ENCODE measurements at places on chromosomes 1 and 21.

DNA sequence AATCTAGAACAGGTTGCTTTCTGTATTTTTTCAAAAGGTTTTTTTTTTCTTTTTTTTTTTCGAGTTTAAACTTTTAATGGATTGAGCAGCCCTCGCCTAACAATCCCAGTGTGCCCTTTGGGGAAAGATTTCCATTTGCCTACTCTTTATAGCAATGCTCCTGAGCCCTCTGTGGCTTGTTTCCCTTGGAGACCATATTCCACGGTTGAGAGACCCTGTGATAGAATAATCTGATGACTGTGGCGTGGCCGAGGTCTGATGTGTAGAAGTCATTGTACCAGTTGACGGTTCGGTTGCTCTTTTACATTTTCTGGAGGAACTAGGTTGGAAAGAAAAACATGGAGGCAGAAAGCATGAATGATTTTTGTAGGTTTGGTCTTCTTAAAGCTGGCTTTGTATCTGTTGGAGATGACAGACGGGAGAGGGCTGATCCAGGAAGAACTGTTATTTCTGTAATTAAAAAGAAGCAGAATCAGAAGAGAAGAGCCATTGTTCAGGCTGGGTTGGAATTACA is 305.7 kb upstream of the NRIP1 start:
- no peak for DNase-seq

GRCh38 chr1:57591842-57592241 is 168.0 kb upstream of the DAB1 start:
- no peak for DNase-seq

GRCh38 chr1:89989799-89990198 is 5.1 kb upstream of the ZNF326 start:
- DNase-seq, result no peak

- no peak for DNase-seq
Measured at GRCh38 chr1:227451954-227452353, 111.4 kb upstream of the ZNF678 start.

- no peak for DNase-seq
Measured at GRCh38 chr1:53315046-53315445, 12.8 kb downstream of the LRP8 start.

DNA sequence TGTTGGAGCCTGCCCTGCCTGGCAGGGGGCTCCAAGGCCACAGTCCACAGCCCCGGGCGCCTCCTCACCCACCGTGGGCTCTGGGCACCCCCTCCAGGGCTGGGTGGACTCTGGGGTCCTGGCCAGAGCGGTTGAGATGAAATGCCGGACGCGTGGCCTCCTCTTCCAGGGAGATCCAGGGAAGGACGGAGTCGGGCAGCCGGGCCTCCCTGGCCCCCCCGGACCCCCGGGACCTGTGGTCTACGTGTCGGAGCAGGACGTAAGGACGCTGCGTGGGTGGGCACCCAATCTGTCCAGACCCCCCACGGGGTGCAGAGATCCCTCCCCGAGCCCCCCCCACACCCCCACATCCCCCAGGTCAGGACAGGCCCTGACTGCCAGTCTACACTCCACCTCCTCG is 51.2 kb downstream of the SLC19A1 start:
- no peak for DNase-seq

DNA sequence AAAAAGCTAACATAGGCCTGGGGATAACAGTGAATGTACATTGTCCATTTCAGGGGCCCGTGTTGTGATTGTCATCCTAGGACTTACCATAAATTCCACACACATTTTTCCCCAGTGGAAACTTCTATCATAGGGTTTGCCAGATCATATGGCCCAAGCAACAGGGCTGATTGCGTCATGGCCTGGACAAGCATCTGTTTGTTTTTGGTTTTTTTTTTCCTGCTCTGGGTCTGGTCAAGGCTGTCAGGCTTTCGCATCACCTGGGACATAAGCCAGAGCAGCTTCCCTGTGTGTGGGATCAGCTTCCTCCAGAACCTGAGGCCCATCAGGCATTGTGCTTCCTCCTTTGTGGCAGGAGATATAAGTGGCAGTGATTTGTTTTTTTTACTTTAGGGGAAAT is 598.5 kb upstream of the USP24 start:
- no peak for DNase-seq

DNA sequence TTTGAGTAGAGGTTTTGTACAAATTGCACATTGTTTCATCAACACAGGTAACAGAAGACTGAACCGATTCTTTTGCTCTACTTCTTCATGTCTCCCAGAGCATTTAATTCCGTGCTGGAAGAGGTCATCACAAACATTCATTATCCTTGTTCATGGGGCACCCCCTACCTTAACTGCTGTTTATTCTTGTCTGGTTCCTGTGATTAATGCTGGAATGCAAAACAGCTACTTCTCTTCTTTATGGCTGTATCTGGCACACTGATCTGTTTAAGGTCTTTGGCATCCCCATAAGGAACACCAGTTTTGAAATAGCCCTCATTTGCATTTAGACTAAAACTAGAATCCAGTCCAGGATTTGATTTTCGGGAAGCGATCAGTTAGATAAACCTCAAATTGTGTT is 42.2 kb downstream of the NTNG1 start:
- no peak for DNase-seq

DNA sequence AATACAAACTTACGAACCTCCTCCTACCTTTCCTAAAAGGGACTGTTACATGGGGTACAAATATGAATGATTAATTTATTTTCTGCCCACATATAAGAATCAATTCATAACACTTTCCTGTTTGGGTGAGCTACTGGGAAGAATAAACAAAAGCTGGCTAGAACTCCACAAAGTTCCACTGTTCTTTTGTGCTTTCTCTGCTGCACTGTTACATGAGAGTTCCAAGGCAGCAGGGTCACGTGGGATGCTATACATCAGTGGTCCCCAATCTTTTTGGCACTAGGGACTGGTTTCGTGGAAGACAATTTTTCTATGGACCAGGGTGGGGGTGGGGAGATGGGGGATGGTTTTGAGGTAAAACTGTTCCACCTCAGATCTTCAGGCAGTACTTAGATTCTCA is 2.2 kb upstream of the ANGPTL7 start:
- DNase-seq, result no peak

GRCh38 chr1:234600418-234601281 is 9.3 kb downstream of the IRF2BP2 start:
- DNase-seq, result no peak

DNA sequence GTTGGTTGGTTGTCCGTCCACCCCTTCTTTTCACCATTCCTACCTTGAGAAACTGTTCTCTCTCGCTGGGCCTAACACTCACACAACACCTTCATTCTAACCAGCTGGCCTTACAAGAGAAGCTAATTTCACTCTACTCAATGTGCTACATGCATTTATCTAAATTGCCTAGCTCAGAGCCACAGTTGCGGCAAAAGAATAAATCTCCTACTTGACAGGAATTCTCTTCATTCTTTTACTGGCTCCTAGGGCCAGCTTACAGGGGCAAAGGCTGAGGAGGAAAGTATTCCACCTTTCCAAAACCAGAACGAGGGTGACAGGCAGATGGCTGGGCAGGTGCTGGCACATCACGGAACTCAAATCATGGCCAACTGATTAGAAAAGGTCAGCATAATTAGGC is 6.5 kb downstream of the F3 start:
- no peak for DNase-seq

- DNase-seq, result no peak
Measured at GRCh38 chr1:224251741-224252146, 68.7 kb downstream of the DEGS1 start.

DNA sequence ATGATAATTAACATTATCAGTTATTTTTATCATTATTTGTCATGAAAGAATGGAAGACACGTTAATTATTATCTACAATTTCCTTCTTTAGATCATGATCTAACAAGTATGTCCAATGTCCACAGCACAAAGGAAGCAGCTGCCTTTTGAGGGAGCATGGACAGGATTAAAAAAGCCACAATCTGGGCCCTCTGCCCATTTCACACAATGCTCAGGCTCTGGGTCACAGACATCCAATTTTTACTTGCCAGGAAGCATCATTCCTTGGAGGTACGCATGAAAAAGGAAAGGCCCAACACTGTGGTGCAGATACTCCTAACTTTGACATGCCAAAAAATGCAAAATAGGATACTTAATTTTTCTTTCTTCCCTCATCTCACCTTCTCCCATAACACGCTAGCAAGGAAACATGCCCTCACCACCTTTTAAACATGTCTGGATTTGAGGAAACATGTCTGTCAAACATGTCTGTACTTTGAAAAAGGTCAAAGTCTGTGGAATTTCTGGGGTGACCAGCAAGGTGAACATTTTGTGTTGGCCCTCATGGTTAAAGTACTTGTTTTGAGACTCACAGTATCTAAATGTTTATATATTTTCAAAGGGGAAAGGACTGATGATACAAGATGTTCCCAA is 40.0 kb downstream of the GADD45A start:
- no peak for DNase-seq

DNA sequence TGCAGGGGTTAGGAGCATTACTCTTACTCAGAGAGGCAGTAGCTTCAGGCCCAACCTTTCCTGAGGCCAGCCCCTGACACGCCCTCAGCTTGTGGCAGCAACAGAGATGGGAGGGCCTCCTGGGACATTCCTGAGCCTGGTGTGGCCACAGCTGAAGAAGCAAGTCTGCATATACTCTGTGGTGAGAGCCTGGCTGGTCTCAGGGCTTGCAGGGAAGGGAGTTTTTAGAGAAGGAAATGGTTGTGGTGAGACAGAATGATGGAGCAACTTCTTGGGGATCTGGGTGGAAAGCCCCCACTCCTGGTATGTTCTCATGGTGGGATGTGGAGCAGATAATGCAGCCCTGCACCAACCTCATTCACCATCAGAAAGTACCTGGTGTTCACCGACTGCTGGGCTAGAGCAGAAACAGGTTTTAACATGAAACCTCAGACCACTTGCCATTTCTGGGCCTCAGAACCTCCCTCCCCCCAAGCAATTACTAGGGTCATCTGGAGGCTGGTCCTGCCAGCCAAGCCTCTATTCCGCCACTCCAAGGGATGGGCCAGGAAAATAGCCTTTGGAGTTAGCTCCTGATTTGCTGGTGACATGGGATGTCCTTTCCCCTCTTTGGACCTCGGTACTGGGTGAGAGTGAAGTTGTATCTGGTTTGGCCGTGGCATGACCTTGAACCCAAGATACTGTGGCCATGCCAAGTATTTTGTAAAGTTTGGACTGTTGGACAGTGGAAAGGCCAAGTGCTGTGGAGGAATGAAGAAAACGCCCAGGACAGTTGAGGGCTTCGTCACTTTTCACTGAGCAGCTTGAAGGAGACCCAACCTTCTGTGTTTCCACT is 28.1 kb upstream of the RNF19B start:
- DNase-seq, result no peak

DNA sequence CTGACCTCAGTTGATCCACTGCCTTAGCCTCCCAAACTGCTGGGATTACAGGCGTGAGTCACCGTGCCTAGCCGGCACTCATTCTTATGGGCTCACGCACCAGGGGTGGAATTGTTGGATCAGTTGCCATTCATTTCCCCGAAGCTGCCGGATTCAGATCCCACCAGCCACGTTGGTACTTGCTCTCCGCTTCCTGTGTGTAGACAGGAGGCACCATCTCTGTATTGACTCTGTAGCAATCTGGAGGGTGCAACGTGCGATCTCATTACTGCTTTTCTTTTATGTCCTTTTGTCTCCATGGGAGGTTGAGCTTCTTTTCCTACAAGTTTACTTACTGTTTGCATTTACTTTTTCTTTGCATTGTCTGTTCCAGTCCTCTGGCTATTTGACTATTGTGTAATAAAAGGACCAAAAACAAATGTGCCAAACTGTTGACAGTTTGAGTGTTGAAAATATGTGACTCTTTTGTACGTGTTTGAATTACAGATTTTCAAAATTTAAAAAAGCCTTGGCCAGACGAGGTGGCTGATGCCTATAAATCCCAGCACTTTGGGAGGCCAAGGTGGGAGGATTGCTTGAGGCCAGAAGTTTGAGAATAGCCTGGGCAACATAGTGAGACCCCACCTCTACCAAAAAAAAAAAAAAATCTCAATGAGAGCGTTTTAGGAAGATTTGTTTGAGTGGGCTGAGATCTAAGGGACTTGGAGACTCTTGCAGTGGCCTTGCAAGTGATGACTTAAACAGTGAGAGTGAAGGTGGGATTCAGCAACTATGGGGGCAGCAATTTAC is 39.1 kb downstream of the SPSB1 start:
- no peak for DNase-seq

- no peak for DNase-seq
Measured at GRCh38 chr1:53145051-53145600, 2.7 kb upstream of the SLC1A7 start.

GRCh38 chr1:152048416-152049009 is 11.7 kb upstream of the S100A11 start:
- no peak for DNase-seq

- DNase-seq, result no peak
Measured at GRCh38 chr1:170562646-170563338, 30.8 kb downstream of the GORAB start.

GRCh38 chr1:224380003-224380402 is 23.3 kb downstream of the CNIH4 start:
- no peak for DNase-seq

DNA sequence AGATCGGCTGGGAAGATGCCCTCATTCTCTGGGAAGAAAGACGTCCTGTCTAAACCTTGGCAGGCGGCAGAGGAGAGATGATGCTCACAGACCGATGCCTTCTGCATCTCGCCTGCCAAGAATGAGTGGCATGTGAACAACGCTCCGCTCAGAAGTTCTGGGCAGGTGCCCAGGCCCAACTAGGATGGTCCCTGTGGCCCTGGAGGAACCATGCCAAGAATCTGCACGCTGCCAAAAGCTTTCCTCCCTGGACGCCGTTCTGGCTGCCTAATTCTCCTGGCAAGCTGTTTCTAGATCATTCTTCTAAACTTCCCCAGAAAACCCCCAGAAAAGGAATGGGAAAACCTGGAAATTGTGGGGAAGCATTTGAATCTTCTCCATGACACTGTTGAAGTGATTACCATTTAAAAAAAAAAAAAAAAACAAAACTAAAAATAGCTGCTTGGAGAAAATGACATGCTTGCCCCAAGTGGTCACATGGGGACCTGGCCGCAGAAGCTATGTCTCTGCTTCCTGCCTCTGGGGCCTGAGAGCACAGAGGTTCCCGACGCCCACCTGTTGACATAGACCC is 440.9 kb downstream of the PRDM2 start:
- DNase-seq, result no peak

DNA sequence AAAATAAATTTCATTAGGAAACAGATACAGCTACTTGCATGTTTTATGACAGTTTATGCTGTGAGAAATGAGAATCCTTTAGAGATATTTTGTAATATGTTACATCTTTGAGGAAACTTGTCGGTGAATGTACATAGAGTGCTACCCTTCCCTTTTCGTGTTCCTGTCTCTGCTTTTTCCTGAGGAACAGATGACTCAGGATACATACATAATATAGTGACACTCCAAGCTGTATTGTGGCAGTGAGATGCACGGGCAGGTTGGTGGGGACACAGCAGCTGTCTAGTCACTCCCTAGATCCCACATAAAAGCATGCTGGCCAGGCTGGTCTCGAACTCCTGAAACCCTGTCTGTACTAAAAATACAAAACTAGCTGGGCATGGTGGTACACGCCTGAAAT is 20.9 kb upstream of the MARK1 start:
- no peak for DNase-seq

DNA sequence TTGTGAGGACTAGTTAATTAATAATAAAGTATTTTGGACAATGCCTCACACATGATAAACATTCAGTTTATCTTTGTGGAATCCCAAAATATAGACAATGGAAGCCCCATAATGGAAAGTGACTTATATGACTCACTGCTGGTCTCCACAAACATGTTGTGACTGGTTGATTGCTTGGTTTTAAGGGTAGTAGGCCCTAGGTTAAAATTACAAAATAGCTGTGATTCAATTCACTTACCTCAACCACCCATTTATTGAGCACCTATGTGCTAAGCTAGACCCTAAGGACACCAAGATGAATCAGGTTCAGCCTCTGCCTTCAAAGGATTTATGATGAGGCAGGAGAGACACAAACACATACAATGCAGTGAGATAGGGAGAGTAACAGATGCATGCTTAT is 42.4 kb downstream of the KANK4 start:
- DNase-seq, result no peak
